ENCODE measurements at places on chromosomes 2 and 18.

DNA sequence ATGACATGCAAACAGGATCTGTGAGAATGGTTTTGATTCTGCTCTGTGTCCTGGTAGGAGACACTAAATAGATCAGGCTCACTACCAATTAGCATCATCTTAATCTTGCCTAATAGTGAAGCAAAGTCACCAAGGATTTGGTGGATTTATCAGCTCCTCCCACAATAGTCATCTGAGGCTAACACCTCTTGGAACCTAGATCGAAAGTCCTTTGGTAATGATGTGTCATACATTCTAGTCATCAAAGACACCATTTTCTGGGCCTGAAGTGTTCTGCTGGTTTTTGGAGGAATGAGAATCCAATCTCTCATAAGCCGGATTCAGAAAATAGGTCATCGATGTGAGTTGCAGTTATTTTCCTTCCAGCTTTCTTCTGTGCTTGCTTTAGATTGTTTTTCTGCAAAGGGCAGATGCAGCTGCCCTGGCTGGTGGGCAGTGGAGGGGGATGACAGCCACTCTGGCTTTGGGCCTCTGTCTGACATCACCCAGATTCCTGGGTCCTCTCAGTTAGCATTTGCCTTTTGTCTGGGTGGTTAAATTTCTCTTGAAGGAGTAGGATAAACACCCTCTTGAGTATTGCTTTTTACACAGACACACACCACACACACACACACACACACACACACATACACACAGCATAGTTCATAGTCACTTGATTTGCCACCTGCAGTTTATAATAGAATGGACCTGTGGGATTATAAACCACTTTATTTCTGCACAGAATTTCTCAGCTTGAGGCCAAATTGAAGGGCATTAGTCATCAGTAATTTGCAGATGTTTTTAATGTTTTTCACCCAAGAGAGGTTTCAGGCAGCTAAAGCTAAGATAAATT is at the start of gene MYO3B:
MYO3B (plus strand) TSS at position 198 of the 832 bp plus-strand sequence; CDS start at position 339, 141 bp downstream.
- DNase-seq: peak; percentile 2

GRCh38 chr18:8657873-8658470 is 47.4 kb upstream of the MTCL1 start:
- no peak for DNase-seq

DNA sequence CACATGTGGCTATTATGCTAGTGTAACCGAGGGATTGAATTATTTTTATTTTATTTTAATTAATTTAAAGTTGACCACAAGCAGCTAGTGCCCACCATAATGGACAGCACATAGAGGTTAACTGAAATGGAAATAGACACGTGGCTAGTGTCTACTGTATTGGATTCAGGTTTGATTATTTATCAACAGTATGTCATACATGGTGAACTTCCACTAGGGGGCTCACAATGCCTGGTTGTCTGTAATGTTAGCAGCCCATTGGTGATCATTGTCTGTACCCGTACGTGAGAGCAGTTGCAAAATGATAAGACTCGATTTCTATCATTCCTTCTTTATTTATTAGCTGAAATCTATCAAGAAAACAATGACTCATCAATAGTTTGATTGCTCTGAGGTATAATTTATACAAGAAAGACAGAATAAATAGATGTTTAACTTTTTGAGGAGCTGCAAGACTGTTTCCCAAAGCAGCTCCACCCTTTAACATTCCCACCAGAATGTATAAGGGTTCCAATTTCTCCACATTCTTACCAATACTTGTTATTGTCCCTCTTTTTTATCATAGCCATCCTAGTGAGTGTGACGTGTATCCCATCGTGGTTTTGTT is 76.5 kb downstream of the CYBRD1 start:
- DNase-seq: peak; percentile 66

- DNase-seq: no peak
These were observed 5.6 kb upstream of the PSMD1 start for GRCh38 chr2:231051116-231051515.

All from CD4-positive, alpha-beta T cell treated with Interleukin-21 for 1 hour (primary cell).